Progenitor cell of endocrine pancreas (in vitro differentiated cells): ENCODE measurements at places on chromosomes 3 and 15. TPM values are rescaled to one million over a fixed set of nuclear protein-coding genes. Genes with fewer than 3 reads are reported as not detected.

DAZL gene
- not detected in 2 replicates for total RNA-seq

CHL1 gene
- 24.7 and 32.5 TPM in 2 replicates for total RNA-seq

SCN5A gene
- 1.7 and 4.2 TPM in 2 replicates for total RNA-seq

CRYGS gene
- 3.9 and 4.9 TPM in 2 replicates for total RNA-seq

LMAN1L gene
- not detected in 2 replicates for total RNA-seq

ANKRD63 gene
- not detected in 2 replicates for total RNA-seq

LYZL4 gene
- total RNA-seq: not detected in 2 replicates

SKOR1 gene
- total RNA-seq: 0.60 and 0.75 TPM in 2 replicates

SLC28A1 gene
- not detected in 2 replicates for total RNA-seq

PLD1 gene
- total RNA-seq: 143 and 156 TPM in 2 replicates

DENND4A gene
- total RNA-seq: 17.5 and 17.9 TPM in 2 replicates

GOLGA6L4 gene
- 10.0 and 11.7 TPM in 2 replicates for total RNA-seq

GPR171 gene
- not detected in 2 replicates for total RNA-seq

THBS1 gene
- 22.9 and 34.6 TPM in 2 replicates for total RNA-seq

TIGIT gene
- total RNA-seq: not detected in 2 replicates

WDR49 gene
- 0.43 and 0.91 TPM in 2 replicates for total RNA-seq

DZIP1L gene
- total RNA-seq: 81.9 and 85.7 TPM in 2 replicates

MEGF11 gene
- total RNA-seq: 0.60 and 1.2 TPM in 2 replicates

APBA2 gene
- total RNA-seq: 37.1 and 41.0 TPM in 2 replicates

WNT7A gene
- total RNA-seq: not detected in 2 replicates

FES gene
- 13.8 and 16.2 TPM in 2 replicates for total RNA-seq

REC114 gene
- not detected in 2 replicates for total RNA-seq

PLA2G4E gene
- total RNA-seq: 0.09 TPM in 1 of 2 replicates, not detected in the other

CHST2 gene
- total RNA-seq: 10.8 and 13.2 TPM in 2 replicates

SPINT1 gene
- 213 and 217 TPM in 2 replicates for total RNA-seq

HLTF gene
- 39.8 and 42.8 TPM in 2 replicates for total RNA-seq

A4GNT gene
- 3.1 and 3.4 TPM in 2 replicates for total RNA-seq

TRIM71 gene
- 61.3 and 61.6 TPM in 2 replicates for total RNA-seq

KNG1 gene
- total RNA-seq: not detected in 2 replicates

ZKSCAN7 gene
- 22.4 and 25.0 TPM in 2 replicates for total RNA-seq

PCOLCE2 gene
- total RNA-seq: 2.0 and 2.2 TPM in 2 replicates
